SW 1271 (cell line): ENCODE measurements at places on chromosomes 2 and 18.

GRCh38 chr2:42977270-42978174 is 185.1 kb upstream of the HAAO start:
- no peak for DNase-seq

DNA sequence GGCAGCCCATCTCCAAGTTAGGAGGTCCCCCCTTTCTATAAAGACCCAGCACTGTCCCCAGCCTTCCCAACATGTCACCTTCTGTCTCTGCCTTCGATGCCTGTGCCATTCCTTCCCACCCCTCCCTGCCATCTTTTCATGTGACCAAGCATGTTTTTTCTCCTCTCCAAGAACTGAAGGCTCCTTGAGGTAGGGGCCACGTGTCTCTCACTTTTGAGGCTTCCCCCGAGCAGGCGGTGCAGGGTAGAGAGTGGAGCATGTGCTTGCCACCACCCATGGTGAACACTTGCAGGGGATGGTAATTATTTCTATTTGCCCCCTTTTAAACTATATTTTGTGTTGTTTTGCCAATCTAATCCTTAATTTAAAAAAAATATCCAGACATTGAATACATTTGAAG is 168.4 kb downstream of the ACKR3 start:
- DNase-seq, result no peak

DNA sequence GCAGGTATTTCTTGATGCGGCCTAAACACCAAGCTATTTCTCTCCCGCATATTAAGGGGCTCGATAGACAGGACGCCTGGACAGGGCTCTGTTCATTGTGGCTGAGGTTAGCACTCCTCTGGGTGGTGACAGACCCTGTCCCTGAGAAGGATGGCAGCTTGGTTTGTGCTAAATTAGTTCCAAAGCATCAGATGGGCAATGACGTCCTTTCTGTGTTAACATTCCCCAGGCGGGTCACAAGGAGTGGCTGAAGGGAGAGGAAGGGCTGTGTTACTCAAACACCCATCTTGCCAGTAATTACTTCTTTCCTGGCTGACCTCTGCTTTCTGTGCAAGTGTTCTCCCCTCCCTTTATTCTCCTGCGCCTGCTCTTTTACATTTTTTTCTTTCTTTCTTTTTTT is 75.0 kb downstream of the TMEM247 start:
- DNase-seq, result no peak

DNA sequence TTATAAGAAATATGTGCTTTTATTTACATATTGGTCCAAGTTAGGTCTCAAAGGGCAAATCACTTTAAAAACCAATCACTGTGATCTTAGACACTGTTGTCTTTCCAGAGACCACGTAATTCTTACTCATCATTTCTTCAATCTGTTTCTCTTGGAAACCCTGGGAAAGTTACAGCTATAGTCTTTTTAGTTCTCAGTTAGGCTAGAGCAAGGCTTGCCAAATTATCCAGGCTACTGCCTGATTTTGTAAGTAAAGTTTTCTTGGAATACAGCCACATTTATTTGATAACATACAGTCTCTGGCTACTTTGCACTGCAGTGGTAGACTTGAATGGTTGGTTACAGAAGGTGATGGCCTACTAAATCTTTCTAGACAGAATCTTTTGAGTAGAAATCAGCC is 106.0 kb downstream of the KIAA1328 start:
- DNase-seq, result no peak

DNA sequence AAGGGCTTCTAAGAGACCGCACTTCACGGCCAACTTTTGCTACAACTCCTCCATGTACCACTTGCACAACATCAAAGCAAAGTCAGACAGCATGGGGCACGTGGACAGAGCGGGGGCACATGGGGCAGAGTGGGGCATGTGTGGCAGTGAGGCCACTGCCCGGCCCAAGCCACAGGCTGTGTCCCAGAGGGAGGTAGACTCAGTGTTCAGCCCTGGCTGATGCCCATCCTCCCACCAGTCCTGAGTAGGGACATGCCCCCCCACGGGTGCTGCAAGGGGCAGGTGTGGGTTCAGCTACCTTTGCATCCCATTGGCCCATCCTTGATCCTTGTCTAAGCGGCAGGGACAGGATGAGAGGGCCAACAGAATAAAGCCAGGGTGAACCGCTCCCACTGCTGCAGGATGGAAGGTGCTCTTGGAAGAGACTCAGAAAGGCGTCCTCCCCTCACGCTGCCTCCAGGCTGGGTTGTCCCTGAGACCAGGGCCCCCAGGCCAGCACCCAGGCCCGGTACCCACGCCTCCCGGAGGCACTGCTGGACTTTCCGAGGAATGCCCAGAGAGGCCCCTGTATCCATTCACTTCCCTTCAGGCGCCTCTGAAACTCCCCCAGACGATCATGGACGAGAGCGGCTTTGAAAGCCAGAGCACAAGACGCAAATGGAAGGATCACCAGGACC is 218.2 kb downstream of the NDUFA10 start:
- DNase-seq, result no peak

GRCh38 chr2:12728221-12728777 is 11.6 kb downstream of the TRIB2 start:
- no peak for DNase-seq

- no peak for DNase-seq
These were observed 14.3 kb upstream of the FAHD2A start for GRCh38 chr2:95388091-95388692.

GRCh38 chr18:5941890-5942289 is 46.6 kb upstream of the TMEM200C start:
- no peak for DNase-seq

DNA sequence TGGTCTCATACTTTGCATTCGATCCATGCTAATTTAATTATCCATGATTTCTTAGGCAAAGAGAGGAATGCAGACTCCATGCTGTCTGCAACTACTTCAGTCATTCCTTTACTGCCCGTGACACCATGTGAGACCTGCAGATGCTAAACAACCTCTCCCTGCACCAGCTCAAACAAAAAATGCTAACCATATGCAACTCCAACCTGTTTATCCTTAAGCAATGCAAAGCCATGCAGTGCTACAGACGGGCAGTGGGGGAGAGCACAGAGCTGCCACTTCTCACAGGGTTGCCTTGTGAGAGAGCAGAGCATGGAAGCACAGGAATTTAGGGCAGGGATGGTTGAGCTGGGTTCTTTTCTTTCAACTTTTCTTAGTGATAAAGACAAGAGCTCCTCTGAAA is 74.9 kb upstream of the KLHL14 start:
- no peak for DNase-seq

GRCh38 chr2:207107551-207107950 is 58.2 kb downstream of the KLF7 start:
- DNase-seq, result no peak

DNA sequence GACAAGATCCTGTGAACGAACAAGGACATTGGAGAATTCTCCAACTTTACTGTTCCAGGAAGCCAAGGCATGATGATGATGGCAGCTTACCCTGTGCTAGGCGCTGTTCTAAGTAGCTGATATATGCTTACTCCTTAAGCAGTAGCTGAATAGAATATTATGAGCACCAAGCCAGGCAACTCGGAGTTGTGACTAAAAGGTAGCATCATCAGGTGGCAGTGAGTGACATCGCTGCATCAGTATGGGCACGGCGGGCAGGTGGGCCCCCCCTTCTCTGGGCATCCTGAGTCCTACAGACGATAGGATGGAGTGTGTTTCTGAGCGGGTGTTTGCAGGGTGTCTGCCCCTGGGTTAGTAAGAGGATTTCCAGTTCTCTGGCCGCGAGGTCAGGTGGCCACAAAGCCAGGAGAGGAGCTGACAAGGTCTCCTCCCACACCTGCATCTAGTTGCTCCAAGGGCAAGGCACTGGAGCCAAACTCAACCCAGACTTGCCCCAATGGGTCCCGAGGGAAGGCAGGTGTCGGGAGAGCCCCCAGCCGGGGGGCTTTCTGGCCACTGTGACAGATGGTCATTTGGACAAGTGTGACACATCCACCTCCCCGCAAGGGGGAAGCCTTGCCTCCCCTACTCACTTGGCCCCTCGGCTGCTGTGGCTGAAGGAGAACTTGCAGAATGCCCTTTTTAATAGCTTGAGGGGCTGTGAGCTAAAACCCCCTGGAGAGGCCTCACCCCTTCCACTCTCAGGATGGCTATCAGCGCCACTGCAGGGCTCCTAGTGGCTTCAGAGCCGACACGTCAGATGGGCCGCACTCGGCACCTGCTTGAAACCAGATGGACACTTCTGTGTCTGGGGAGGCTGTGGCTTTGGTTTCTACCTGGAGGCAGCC is 55.5 kb downstream of the CRACDL start:
- no peak for DNase-seq

DNA sequence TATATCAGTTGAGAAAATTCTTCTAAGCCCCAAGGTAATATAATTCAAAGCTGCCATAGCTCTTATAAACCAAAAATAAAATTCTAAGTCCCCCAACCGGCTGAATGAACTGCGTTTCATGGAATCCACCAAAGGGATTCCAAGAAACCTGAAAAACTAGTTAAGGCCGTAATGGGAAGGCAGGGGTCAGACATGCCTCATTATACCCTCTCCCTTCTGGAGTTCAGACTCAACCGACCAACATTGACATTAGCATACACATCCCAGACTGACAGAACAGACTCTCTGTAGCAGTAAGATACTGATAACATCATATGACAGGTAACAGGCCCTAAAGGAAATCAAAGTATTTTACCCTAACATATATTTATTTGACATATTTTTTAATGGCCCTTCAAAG is 31.4 kb upstream of the PHLPP1 start:
- no peak for DNase-seq

DNA sequence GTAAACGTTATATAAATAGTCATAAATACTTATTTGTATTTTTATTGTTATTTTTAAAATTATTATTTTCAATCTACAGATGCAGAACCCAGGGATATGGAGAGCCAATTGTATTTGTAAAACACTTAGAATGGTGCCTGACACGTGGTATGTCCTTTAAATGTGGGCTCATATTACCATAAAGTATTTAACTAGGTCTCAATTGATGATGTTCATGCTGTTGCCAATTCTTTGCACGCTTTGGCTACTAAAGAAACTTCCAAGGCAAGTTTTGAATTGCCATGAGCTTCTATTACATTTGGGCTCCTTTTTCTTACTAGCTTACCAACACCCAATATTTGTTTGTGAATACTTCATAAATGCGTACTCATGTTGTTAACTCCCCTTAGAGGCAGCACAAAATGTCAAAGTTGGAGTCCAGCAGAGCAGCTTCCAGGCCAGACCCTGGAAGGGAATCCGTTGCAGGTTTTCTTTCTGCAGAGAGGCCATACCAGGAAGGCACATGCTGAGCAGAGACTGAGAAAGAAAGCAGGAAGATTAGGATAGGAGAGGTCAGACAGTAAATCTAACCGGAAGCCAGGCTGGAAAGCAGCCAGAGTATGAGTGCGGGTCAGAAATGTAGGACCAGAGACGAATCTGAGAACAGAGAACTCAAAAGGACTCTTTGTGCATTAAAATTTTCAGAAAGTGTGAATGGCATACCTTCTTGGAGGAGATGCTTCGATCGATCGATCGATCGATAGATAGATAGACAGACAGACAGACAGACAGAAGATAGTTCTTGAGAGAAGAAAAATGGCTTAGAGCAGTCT is 4.2 kb upstream of the NOSTRIN start:
- no peak for DNase-seq

DNA sequence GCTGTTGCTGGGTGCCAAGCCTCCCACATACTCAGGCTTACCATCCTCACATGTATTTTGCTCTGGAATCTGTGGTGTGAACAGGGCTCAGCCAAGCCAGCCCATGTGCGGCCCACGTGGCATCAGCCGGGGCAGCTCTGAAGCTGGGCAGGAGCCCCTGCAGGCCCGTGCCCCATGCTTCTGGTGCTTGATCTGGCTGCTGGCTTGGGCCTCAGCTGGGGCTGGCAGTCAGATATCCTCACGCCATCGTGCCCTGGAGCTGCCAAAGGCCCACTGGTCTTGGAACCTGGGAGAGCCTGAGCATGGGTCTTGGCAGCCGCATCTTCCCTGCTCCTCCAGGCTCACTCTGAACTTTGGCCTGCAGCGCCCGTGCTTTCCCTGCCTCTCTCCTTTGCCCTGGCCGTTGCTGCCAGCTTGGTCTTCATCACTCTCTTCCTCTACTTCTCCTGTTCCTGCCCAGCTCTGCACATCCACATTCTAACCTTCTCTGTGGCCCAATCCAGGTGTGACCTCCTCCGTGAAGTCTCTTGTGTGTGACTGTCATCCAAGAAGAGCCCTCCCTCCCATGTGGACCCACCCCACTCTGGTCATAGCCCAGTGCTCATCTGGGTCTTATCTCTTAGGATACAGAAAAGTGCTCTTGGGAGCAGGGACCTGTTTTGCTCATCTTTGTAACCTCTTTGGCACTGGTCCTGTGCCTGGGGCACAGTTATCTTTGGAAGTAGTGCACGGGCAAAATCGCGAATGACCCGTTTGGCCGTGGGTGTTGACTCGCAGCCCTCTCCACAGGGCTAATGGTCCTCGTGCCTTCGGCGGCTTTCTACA is 116.1 kb downstream of the RNF144A start:
- DNase-seq, result no peak

DNA sequence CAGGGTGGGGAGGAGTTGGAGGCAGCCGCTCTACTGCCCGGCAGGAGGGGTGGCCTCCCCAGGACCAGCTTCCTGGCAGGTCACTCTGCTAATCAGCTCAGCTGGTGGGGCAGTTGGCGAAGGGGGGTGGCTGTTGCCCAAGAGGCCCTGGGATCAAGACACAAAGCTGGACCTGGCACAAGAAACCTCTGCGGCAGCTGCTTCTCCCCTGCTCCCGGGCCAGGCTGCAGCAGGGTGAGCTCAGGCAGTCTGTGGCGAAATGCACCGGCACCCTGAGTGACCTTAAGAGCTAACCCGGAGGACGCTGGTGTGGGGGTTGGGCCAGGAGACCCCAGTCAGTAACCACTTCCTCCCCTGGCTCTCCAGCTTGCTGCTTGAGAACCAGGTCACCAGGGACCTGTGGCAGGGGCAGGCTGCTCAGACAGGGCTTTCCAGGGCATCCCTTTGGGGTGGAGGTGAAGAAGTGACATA is 31.1 kb downstream of the TOGARAM2 start:
- no peak for DNase-seq

DNA sequence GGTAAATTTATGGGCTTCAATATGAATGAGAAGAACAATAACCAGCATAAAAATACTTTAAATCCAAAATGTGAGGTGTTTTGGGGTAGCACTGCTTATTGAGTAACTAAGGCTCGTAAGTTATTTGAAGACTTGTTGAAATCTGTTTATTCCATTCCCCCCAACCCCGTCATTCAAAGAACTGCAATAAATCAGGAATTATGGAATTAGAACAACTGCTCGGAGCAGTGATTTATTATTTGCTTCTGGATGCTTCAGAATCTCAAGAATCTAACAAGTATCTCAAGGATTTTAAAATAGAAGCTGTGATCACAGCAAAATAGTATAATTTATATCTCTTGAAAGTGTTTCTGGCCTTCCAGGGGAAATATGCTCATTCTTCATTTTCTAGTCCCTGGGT is 86.8 kb downstream of the EML6 start:
- no peak for DNase-seq

- DNase-seq, result no peak
These were observed 253.9 kb downstream of the OSR1 start for GRCh38 chr2:19104503-19104902.

DNA sequence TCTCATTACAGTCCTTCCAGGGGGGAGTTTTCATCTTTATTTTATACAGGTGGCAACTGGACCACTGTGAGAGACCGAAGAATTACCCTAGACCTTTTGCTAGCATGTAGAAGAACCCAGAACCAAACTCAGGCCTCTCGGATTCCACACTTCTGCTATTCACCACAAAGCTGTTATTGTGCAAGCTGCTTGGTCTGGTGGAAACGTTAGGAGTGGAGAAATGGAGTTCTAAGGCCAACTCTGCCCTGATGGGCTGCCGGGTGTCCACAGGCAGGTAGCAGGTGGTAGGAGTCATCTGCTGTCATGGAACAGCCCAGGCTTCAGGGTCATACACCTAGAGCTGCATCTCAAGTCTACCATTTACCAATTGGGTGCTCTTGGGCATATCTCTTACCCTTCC is 218.8 kb downstream of the BCL11A start:
- DNase-seq, result no peak

GRCh38 chr2:143482316-143482715 is 353.1 kb downstream of the ARHGAP15 start:
- DNase-seq, result no peak
